ENCODE measurements at places on chromosomes 6 and 20.

DNA sequence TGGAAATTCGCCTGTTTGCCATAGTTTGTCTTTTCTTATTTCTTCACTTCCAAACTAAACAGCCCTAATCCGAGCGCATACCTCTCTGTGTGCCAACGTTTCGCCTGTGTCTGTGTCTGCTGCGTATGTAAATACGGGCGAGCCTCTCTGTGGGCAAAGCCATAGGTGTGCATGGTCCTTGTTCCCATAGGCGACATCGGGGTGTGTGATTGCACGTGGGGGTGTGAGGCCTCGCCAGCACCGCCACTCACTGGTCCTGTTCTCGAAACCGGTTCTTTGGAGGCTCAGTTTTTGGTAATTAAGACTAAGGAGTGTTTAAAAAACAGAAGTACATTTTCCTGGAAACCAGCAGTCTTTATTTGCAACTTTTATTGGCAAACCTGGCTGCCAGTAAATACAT is 6.0 kb upstream of the FOXC1 start:
- DNase-seq, result no peak

DNA sequence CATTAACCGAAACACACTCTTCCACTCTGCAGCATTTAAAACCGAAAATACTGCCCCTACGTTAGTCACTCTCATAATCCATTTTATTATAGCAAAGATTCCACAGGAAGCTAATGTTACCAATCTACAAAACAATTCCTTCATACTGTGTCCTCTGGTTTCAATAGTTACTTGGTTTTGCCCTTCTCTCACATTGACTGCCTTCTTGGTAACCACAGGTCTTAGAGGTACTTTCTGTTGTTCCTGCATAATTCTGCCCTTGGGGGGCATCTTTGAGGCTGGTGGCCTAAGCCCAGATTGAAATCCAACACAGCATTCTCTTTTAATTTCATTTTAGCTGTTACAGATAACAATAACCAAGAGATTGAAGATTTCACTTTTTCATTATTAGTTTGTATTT is 9.8 kb upstream of the DCBLD1 start:
- DNase-seq, result no peak

DNA sequence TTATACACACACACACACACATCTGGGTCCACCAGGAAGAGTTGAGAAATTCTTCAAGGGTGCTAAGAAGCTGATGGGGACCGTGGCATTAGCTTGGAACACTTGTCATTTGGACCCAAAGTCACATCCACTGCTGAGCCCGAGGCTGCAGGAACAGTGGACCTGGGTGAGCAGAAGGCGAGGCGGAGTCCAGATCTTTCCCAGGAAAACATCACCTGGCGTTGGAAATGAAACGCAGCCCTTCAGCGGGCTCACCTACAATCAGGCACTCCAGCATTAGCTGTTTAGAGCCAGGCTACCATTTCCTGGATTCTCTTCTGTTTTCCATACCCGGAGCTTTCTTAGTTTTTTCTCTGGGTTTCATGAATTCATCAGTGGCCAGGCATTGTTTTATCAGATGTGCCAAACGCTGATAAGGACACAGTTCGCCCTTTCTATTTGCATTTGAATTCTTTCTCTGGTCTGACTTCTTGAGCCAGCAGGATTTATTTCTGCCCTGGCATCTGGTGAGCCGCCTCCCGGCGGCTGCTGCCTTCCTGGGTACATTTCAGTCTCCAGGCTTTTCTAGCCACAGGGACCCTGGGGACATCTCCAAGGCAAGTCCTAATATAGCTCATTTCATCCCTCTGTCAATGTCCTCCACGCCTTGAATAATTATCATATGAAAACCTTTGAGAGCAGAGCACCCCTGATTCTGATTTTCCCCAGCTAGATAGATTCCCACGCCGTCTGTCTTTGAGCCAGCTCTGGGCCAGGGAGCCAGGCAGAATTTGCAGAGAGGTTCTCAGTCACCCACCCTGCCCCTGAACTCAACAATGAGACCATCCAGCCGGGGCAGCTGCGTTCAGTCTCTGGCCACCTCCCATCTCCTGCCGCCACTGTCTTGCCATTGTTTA is 170.9 kb downstream of the TTLL2 start:
- DNase-seq, result no peak

DNA sequence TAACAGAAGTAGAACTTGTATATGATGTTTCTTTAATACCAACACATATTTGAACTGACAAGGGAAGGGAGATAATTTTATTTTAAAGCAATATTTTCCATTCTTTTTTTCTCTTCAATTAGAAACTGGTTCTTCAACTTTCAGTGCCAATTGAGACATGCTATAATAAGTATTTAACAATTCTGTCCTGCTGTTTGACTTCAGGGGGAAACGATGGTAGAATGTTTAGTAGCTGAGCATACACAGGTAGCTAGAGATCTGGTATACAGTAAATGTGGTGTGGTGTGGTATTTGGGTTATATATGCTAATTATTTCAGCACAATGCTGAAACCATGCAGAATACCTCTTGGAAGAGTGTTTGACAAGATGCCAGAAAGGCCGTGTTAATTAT is 156.9 kb downstream of the ARID1B start:
- no peak for DNase-seq

DNA sequence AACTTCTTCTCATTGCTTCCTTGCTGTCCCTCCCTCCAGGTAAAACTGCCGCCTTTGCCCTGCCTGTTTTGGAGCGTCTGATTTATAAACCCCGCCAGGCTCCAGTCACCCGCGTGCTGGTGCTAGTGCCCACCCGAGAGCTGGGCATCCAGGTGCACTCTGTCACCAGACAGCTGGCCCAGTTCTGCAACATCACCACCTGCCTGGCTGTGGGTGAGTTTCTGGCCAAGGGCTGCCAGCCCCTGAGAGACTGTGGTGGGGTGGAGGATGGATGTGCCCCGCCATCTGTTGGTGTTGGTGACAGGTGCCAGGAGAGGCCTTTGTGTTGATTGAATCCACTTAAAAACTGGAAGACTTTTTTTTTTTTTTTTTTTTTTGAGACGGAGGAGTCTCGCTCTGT is 9.5 kb downstream of the DDX27 start:
- DNase-seq, result no peak

GRCh38 chr6:63640062-63640461 is 4.5 kb downstream of the PHF3 start:
- no peak for DNase-seq

DNA sequence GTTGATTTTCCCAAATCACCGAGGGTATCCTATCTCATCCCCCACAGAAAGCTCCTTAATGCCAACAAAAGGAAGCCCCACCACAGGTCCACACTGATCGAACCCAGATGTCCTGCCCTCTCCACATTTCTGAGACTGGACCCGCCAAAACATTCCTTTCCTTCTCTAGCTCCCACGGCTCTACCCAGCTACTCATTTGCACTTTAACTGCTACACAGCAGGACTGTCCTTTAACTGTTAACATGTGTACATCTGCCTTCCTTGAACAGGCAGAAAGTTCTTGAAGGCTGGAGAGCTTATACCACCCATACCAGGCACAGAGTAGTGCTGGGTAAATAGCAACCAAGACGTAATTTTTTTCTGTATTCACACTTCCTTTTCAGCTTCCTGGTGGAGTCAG is 68.6 kb downstream of the TRMT6 start:
- no peak for DNase-seq

DNA sequence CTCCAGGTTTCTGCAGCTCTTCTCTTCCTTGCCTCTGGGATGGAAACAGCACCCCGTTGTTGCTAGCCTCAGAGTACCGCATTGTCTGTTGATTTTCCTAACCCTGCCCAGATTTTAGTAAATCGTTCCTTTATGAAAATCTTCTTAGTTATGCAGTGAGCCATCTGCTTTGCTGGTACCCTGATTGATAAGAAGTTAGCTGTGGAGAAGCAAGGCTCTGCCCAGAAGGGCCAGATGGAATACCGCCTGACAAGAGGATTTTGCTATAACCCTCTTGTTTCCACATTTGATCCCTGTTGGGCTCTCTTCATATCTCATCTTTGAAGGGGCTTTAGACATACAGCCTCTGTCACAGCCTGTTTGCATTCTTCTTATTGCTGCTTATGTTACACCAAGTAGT is 229.0 kb downstream of the CDKAL1 start:
- DNase-seq, result no peak

- no peak for DNase-seq
Measured at GRCh38 chr6:18362058-18362561, 25.0 kb upstream of the RNF144B start.

DNA sequence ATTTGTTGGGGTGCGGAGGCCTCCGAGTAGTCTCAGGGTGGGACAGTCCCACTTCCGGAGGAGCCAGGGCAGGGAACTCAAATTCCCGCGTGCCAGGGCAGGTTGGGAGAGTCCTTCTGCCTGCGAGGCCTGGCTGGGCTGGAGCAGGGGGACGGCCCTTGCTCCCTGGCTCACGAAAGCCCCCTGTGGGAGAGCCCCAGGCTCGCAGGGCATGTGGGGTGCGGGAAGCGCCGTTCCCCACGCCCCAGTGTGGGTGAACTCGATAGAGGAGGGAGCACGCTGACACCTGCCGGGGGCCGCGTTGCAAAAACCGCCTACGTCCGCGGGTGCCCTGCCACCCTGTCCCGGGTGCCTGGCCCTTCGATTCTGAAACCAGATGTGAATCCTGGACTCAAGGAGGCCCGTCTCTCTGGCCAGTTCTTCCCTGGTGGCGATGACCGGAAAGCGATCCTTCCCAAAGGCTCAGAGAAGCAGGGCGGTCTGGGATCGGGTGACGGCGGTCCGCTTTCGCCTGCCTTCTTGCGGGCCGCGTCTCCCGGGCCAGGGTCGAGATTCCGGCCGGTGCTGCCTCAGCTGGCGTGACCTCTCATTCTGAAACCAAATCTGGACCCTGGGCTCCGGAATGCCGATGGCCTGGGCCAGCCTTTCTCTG is 1846.5 kb upstream of the DEFB115 start:
- DNase-seq, result no peak

- no peak for DNase-seq
Measured at GRCh38 chr20:54657268-54657826, 182.0 kb downstream of the DOK5 start.

DNA sequence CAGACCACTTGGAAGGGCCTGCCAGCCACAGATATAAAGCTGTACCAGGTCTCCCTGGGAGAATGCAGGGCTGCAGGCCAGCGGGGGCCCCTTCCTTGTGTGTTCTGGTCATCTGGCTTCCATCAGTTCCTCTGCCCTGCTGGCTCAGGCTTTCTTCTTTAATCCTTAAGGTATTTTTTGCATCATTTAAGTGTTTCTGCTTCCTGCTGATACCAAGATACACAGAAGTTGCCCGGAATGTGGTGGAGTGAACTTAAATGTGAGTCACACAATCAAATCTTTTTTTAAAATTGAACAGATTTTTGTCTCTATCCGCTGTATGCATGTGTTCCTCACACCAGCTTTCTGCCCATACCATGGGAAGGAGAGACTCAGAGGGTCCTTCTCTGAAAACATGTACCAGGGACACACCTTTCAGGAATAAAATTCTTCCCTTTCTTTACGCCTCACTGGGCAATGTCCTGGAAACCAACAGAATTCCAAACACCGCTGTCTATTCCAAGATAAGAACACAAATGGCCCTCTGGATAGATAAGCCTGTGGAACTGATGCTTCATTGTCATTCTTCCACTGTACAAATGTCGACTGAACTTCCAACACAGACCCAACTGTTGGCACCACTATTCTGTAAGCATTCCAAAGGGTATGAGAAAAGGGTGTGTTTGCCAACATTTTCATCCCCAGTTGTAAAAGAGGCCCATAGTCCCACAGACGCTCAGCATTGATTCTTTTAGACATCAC is 206.2 kb upstream of the MYLIP start:
- no peak for DNase-seq
